Activated naive CD4-positive, alpha-beta T cell treated with anti-CD3 and anti-CD28 coated beads, Interleukin-2, amount 50 U/mL, for 72 hours (primary cell): ENCODE measurements at places on chromosomes 7 and 10.

DNA sequence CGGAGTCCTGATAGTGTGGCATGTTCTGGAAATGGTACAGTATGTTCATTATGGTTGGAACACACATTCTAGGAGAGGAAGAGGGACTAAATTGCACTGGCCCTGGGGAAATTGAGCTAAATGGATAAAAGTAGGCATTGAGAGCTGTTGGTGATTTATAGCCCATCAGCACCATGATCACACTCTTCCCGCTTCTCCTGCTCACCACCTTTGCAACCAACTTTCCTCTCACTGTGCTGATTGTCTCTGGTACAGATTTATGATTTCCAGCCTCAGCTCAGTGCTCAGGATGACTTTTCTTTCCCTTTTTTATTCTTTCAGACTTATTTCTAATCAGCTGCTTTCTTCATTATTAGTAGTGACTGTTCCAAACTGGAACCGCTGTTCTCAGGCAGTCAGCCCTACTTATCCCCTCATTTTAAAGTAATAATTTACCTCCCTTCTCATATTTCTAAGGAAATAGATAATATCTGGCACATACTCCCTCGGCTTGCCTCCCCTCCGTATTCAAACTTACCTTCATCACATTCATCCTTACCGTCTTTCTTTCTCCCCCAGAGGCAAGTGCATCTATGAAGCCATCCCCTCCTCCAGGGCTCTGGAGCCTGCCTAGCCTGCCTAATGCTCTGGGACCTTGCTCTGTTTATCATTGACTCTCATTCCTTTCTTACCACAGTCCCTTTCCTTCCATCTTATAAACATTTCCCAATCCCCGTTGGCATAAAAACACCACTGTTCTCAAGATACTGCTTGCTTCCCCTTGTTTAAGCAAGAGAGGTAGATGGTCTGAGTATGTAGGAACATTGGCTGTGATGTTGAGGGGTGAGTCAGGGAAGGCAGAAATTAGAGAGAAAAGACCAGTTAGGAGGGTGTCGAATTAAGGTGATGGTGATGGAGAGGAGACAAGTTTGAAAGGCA, 51.6 kb upstream of the RPA3 start:
- DNase-seq: no peak

GRCh38 chr10:108696792-108697477, 1226.4 kb downstream of the XPNPEP1 start:
- no peak for DNase-seq

DNA sequence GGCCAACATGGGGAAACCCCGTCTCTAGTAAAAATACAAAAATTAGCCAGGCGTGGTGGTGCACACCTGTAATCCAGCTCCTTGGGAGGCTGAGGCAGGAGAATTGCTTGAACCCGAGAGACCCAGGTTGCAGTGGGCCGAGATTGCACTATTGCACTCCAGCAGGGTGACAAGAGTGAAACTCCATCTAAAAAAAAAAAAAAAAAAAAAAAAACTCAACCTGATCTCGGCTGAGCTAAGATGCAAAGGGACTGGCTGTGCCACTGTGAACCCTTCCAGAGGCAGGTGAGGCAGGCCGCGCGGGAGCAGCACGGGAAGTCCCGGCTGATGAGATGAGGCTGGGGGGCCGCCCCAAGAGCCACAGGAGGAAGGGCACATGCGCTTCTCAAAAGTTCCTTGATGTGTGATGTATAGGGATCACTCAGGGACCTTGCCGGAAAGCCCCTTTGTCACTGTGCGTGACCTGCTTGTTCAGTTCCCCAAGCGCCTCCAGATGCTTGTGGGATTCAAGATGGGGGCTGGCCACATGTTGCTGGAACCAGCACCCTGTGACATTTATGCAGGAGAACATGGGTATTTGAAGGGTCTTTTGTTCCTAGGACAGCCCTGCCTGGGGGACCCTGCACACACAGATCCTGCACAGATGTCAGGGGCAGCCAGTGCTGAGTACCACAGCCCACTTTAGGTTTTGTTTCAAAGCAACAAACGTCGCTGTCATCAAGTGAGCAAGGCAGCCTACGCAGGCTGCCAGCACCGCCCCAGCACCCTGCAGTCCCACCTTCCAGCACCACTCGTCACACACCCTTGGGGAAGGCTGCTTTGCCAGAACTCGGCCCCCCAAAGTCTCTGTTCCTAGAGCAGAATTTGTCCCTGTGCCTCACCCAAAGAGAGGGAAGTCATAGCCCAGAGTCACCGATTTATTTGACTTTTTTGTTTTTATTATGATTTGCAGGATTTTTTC, 74.8 kb upstream of the SH2B2 start:
- no peak for DNase-seq

- no peak for DNase-seq
These were observed 35.3 kb downstream of the BICC1 start for GRCh38 chr10:58547963-58548362.

DNA sequence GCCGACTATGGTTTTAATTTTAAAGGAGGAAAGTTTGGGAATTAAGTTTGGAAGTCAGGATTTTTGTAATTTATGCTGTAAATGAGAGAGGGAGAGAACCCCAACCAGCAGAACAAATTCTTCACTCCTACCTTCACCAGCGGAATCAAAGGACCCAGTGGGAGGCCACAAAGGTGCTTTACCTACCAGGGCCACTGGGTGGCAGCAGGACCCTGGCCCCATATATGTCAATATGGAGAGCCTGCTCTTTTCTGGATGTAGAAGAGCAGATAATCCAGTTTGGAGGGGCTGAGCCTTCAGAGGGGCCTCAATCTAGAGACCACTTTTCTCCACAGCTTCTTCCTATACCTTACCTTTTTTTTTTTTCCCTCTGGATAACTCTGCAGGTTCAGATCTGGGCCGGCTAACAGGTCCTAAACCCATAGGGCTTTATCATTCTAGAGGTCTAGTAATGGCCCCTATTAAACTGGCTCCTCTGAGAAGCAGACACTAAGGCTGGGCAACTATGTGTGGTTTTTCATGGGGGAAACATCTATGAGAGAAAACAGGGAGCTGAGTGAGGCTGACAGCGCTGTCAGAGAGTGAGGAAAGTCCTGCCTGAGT, 8.5 kb upstream of the SCD start:
- peak; percentile 72 for DNase-seq

DNA sequence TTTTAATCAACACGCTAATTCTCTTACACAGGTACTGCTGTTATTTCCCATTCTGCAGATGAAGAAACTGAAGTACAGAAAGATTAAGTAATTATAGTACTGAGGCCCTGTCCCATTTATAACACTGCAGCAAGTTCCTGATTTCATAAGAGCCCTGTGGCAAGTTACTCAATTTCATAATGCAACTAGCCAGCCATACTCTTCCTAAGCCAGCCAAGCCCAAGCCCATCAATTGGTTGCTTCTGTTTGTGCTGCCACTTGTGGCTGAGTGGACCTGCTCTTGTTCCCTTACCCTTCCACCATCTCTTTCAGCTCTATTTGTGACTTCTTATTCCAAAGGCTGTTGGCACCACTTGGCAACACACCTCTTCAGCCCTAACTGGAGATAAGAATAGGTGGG, 19.7 kb upstream of the PRPF18 start:
- no peak for DNase-seq

DNA sequence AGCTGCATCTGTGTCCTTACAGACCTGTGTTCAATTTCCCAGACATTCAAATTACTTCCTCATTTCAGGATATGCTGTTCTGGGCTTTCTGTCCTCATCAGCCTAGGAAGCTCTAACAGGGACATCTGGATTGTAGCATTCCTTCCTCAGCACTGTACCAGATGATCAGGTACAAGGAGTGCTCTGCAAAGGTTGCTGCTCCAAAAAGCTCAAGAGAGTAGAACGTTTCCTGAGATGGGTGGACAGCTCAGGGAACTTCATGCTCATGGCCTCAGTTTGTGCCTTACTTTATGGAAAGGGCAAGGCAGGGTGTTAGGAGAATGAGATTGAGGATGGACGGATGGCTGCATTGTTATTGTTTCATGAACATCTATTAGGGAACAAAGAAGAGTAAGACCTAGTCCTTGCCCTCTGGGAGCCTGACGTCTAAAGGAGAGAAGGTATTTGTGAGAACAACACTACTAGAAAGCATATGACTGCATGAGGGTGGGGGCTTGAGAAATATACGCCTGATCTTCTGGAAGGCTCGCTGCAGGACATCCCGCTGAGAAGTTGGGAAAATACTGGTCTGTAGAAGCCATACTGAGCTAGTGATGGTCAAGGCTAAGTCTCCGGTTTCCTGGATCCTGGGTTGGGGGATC, 10.5 kb upstream of the ZNF212 start:
- no peak for DNase-seq

GRCh38 chr10:76733441-76733936, 904.1 kb downstream of the KCNMA1 start:
- no peak for DNase-seq

DNA sequence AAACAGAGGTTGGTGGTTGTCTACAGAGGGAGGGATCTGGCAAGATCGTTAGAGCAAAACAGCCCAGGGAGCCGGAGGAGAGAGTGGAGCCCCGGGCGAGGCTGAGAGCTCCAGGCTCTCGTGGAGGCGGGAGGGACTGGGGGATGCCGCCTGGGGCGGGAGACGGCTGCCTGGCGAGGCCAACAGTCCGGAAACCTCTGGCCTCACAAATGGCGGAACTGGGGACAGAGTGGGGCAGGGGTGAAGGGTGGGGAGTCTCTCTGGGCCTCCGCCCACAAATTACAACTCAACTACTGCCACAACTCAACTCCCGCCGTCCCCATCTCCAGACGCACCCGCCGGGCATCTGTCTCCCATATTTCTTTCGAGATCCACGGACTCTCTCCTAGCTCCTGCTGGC, 47.7 kb downstream of the CLEC2L start:
- peak; percentile 9 for DNase-seq

DNA sequence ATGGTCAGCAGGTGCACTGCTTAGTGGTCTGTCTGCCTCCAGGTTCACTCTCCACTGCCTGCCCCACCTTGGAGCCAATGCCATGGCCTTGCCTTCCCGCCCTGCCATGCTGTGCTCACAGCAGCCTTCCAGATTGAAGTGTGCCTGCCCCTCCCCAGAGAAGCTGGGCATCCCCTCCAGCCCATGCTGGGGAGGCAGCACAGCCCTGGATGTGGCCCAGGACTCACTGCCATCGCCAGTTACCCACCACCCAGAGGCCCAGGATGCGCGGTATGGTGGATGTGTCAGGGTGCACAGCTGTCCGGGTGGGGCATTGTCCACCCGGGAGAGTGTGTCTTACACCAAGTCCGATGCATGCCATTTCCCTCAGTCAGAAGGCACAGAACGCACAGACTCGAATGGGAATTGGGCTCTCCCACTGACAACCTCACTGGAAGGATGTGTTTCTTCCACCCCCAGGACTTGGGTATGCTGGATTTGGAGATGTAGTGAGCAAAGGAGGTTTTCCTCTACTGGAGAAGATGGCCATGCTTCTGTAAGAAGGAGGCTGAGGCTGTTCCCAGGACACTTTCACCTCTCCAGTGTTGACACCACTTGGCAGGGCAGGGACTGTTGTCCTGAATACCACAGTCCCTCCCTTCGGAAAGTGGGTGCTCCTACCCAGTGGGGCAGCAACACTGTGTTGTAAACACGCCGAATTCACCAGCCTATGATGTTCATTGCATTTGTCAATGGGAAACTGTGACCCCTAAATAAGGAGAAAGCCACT, 122.0 kb downstream of the ADARB2 start:
- no peak for DNase-seq

GRCh38 chr7:129108581-129108980, 35.9 kb upstream of the TSPAN33 start:
- no peak for DNase-seq

- no peak for DNase-seq
These were observed 5.9 kb upstream of the PRSS58 start for GRCh38 chr7:142263598-142264380.

- DNase-seq: no peak
These were observed 414 bp downstream of the HOXA2 start for GRCh38 chr7:27101957-27102580.

DNA sequence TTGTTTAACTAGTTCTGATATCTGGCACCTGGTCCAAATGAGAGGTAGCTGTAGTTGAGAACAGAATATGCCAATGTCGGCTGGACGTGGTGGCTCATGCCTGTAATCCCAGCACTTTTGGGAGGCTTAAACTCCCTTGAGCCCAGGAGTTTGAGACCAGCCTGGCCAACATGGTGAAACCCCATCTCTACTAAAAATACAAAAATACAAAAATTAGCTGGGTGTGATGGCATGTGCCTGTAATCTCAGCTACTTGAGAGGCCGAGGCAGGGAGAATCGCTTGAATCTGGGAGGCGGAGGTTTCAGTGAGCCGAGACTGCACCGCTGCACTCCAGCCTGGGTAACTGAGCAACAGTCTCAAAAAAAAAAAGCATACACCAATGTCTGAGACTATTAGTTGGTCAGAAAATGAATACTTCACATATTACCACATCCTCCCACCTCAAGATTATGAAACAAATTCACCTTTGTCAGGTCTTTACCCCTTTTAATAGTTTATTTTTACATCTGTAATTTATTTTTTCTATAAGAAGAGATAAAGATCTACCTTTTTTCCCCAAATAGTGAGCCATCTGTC, 38.8 kb downstream of the EPC1 start:
- DNase-seq: no peak

DNA sequence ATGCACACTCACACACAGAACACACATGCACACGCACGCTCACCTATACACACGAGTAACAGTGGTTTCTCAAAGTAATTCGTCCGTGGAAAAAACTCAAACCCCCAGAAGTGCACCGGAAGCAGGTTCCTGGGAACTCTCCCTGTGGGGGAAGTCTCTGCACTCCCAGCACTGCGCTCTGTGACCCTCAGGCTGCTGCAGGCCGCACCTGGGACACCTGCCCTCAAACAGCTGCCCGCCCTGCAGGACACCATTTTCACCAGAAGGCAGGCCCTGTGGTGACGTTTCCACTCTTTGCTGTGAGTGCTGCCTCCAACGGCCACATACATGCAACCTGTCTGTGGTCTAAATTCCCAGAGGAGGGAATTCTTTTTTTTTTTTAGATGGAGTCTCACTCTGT, 21.3 kb downstream of the YKT6 start:
- peak; percentile 47 for DNase-seq

DNA sequence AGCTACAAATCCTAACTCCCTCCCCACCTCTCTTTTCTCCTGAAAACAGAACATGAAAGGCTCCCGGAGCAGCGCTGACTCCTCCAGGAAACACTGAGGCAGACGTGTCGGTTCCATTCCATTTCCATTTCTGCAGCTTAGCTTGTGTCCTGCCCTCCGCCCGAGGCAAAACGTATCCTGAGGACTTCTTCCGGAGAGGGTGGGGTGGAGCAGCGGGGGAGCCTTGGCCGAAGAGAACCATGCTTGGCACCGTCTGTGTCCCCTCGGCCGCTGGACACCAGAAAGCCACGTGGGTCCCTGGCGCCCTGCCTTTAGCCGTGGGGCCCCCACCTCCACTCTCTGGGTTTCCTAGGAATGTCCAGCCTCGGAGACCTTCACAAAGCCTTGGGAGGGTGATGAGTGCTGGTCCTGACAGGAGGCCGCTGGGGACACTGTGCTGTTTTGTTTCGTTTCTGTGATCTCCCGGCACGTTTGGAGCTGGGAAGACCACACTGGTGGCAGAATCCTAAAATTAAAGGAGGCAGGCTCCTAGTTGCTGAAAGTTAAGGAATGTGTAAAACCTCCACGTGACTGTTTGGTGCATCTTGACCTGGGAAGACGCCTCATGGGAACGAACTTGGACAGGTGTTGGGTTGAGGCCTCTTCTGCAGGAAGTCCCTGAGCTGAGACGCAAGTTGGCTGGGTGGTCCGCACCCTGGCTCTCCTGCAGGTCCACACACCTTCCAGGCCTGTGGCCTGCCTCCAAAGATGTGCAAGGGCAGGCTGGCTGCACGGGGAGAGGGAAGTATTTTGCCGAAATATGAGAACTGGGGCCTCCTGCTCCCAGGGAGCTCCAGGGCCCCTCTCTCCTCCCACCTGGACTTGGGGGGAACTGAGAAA, 30.4 kb downstream of the PFKFB3 start:
- DNase-seq: no peak

GRCh38 chr7:28708033-28708951, 249.8 kb downstream of the TRIL start:
- DNase-seq: no peak

GRCh38 chr10:112775892-112776674, 174.0 kb upstream of the TCF7L2 start:
- DNase-seq: no peak
